ENCODE measurements at places on chromosomes 1 and 21.

DNA sequence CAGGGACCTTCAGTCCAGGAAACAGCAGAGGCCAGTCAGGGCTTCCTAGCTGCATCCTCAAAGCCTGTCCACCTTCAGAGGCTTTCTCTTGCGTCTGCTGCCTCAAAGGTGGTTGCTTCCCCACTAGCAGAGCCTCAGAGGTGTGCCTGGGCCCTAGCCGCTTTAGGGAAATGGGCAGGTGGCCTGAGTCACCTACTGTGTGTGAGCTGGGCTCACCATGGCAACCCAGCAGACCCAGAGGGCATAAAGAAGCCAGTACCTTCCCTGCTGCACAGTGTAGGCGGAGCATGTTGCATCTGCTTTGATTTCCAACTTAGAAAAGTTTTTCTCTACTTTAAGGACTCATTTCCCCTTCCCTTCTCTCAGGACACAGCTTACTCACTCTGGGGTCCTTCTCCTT is 12.5 kb downstream of the SLC9A1 start:
- peak; percentile 51 for DNase-seq

DNA sequence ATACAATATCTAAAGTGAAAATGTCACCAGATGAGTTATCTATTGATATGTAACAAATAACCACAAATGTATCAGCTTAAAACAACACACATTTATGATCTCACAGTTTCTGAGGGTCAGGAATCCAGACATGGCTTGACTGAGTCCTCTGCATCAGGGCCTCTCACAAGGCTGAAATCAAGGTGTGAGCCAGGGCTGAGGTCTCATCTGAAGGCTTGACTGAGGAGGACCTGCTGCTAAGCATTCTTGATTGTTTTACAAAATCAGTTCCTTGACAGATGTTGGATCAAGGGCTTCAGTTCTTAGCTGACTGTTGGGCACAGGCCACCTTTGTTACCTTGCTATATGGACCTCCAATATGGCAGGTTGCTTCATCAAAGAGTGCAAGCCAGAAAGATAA is 483.7 kb downstream of the CAMTA1 start:
- DNase-seq: no peak

DNA sequence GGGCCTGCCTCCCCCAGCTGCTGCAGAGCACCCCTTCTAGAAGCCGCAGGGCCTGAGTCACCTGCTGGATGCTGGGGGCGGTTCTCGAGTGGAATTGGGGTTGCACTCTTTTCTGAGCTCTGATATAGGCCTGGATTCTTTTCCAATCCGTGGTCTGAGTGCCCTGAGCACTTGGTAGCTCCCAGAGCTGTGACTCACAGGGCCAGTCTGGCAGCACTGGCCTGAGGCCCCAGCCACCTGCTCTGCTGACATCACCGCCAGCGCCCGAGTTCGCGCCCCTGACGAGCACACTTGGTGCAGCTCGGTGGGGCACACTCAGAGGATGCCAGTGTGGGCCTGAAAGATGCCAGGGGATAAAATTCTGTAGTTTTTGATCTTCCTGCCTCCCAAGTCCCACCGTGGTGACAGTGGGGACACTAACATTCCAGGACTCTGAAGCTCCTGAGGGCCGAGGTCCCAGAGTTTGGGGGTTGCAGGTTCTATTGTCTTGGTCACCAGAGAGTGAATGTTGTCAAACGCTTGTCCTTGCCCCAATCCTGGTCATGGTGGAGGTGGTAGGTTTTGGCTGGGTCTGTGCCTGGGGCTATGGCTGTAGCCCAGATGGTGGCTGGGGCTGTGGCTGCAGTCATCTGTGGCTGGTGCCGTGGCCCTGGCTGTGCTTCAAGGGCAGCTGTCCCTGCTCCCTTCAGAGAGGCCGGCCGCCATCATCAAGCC is 74.6 kb downstream of the OBSCN start:
- no peak for DNase-seq

GRCh38 chr1:215911406-215911968 is 344.4 kb downstream of the KCTD3 start:
- no peak for DNase-seq

DNA sequence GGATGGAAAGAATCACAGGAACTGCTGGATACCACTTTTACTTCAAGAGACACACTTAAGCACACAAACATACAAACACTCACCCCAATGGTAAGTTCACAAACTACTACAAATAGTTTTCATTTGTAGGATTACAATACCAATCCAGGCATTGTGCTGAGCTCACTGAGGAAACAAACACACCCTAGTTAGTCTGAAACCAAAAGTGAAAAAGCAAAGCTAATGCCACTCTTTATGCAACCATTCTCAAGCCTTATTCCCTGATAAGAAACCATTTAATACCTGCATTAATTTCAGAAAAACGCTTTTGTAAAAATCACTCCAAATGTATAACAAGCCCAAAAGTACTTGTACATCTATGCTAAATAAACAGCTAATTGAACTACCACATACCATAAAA is 38.3 kb downstream of the RNF115 start:
- DNase-seq: no peak

DNA sequence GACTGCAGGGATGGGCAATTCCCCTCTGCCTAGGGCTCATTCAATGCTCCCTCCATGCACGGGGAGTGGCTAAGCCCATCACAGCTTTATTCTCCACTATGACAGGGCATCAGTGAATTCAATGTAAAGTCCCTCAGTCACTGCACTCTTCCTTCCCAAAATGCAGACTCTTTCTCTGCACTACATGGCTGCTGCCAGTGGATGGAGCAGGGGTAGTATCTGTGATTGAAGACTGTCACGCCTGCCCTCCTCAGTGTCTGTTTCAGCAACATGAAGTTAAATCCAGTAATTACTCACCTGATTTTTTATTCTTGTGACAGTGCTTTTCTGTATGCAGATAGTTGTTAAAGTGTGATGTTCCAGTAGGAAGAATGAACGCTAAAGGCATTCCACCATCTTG is 1323.2 kb downstream of the AMY1C start:
- no peak for DNase-seq

DNA sequence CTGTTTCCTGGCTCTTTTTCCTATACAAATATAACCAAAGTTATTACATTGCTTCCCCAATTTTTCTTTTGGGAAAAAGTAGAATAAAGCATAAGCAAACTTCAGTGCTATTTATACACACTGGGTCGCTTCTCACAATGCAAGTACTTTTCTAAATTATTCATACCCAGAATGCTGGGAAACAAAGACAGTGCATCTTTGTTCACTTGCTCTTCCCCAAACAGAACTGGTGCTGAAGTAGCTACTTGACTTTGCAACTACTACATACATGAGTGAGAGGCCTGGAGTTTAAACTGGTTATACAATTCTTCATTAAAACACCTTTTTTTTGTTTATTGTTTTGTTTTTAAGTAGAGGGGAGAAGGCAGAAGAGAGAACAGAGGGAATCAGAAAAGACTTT is 40.2 kb downstream of the STX6 start:
- DNase-seq: no peak

DNA sequence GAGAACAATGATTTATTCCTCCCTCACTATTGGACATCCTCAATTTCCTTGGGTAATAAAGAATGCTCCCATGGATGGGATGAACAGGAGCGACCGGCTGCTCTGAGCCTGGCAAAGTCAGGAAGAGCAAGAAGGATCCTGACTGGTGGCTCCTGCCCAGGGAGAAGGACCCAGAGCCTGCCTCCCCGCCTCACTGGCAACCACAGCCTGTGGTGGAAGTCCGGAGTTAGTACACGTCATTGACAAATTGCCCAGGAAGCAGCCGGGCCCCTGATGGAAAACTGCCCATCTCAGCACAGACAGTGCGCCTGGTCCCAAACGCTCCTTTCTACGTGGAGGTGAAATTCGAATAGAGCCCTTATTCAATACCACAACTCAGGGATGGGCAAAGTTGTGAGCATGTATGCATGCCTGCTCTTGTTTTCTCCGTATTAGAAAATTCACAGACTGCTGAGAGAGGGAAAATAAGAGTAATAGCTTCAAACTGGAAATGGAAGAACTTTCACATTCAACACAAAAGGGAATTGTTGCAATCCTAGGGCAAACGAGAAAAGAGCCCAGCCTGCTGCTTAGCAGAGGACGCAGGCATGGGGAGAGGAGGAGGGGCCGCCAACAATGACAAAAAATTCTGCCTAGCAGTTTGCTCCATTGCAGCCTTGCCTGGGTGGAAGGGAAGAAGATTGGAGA is 397.1 kb upstream of the VAMP3 start:
- no peak for DNase-seq

- no peak for DNase-seq
These were observed 73.3 kb upstream of the SOX13 start for GRCh38 chr1:203999618-204000017.

DNA sequence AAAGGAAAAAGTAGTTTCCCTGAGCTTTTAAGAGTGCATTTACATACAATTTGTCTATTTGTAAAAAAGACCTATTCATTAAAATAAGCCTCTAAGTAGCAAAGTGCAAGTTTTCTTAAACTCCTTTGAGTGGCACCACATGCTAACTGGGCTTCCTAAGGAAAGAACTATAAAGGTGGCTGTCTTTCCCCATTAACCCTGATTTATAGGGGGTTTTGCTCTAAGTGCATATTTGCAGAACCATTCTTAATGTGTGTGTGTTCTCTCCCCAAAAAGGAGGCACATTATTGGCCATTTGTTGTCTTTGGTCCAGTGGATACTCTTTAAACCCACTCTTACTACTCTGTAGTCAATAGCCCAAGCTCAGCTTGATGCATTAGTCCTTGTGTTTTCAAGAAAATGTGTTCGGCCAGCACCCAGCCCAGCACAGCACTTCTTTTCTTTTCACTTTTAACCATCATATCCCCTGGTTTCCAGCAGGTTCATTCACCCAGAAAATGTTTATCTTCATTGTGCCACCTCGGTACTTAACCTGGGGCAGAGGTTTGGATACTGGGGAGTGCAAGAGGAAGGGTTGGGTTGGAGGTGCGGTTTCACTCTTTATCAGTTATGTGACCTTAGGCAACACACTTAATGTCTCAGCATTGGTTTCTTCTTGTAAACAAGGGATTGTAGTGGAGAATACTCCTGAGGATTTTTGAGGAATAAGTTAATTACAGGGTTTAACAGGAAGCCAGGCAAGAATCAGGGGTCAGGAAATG is 161.9 kb upstream of the UBE2U start:
- no peak for DNase-seq

Data from CD4-positive, alpha-beta T cell treated with Interleukin-4 for 4 hours (primary cell).